Karpas-422 (cell line): ENCODE measurements at places on chromosomes 6 and 20. TPM values are rescaled to one million over a fixed set of nuclear protein-coding genes. Genes with fewer than 3 reads are reported as not detected.
A peak's percentile ranks its signal among the peaks of the same experiment; 100 is the strongest.

GRCh38 chr6:136963259-136963658, 41.2 kb downstream of the SLC35D3 start:
- no peak for DNase-seq

Gene NRSN1
- total RNA-seq: 0.30 TPM in 1 of 2 replicates, not detected in the other

DNA sequence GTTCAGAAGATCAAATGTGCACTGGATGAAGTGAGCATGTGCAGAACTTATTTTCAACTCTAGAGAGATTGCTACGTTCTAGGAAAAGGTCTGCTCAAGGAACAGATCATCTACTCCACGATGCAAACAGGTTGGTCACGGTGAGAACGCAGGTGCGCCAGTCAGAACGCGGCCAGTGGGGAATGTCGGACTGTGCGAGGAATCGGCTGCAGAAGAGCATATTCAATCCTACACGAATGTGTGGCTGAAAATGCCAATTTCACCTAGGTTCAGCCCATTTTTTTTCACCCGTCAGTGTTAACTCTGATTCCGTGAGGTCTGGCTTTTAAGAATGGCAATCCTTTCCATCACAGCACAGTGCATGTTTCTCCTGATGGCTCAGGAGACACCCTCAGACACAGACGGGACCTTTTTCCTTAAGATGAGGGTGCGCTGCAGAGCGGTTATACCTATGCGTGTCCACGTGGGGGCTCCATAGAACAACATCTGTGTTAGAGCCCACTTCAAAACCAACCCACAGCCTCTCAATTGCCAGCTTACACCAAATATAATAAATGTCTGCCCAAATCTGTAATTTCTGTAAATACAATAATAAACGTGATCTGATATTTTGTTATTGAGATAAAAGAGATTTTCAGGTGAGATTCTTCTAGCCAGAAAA, 250.4 kb downstream of the FOXA2 start:
- DNase-seq: peak; percentile 84

DNA sequence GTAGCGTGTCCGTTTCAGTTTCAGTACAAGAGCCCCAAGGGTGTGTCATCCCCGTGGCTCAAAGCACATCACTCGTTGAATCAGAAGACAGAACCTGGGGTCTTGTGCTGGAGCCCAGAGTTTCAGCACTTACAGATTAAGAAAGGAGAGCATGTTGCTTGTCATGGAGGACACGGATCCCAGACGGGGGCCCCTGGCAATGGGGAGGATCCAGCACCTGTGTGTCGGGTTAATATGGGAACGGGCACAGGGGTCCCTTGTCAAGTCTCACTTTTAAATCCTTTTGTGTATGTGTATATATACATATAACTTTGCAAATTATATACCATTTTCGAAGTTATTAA, 23.4 kb downstream of the THBS2 start:
- no peak for DNase-seq

DNA sequence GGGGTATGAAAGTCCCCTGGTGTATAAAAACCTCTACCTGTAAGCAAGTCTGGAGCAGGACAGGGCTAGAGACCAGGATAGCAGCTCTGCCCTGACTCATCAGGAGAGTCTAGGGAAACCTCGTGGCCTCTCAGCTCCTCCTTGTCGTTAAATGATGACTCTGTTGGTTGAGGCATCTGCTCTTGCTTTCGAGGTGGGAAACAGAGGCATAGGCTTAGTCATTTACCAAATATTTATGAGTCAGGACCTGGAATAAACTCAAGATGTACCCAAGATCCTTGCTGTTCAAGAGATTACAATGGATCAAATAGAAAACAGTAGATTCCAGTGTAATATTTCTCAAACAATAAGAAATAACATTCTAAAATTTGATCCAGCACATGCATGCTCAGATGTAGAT, 5.5 kb downstream of the MANBAL start:
- no peak for DNase-seq

GRCh38 chr6:139154881-139155547, 20.1 kb downstream of the HECA start:
- no peak for DNase-seq

Gene TPX2
- 54.0 and 55.5 TPM in 2 replicates for total RNA-seq

- no peak for DNase-seq
Measured at GRCh38 chr6:126919947-126920346, 198.5 kb upstream of the RSPO3 start.

GRCh38 chr6:48472535-48472934, 361.5 kb upstream of the PTCHD4 start:
- DNase-seq: no peak
